ENCODE measurements at places on chromosomes 2 and 18.
A peak's percentile ranks its signal among the peaks of the same experiment; 100 is the strongest.

DNA sequence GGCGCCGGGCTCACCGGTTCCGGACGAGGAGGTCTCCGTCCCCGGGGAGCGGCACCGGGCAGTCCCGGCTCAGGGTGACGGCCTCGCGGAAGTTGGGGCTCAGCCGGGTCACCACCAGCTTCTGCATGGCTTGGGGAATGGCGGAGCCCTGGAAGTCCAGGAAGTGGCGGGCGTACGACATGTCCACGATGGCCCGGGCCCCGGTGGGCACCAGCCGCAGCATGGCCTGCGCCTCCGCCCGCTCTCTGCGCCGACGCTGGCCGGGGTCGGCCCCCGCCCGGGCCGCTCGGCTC is 157 bp downstream of the PTGR3 start:
- no peak for DNase-seq

DNA sequence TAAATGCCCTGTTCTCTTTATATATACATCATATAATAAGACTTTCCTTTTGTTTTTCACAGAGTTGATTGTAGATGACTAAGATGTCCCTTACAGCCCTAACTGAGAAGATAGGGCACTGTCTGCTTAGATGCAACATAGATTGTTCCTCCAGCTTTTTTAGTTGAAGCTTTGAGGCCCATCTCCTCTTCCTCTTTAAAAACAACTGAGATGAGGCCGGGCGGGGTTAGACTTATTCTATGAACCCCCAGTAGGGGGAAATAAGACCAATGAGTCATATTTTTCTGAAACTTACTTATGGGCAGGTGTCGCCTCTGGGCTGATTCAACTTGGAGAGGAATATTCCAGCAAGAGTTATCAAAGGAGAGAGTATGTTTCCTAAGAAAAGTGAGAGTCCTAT is 84.6 kb downstream of the FBXO15 start:
- DNase-seq: no peak

DNA sequence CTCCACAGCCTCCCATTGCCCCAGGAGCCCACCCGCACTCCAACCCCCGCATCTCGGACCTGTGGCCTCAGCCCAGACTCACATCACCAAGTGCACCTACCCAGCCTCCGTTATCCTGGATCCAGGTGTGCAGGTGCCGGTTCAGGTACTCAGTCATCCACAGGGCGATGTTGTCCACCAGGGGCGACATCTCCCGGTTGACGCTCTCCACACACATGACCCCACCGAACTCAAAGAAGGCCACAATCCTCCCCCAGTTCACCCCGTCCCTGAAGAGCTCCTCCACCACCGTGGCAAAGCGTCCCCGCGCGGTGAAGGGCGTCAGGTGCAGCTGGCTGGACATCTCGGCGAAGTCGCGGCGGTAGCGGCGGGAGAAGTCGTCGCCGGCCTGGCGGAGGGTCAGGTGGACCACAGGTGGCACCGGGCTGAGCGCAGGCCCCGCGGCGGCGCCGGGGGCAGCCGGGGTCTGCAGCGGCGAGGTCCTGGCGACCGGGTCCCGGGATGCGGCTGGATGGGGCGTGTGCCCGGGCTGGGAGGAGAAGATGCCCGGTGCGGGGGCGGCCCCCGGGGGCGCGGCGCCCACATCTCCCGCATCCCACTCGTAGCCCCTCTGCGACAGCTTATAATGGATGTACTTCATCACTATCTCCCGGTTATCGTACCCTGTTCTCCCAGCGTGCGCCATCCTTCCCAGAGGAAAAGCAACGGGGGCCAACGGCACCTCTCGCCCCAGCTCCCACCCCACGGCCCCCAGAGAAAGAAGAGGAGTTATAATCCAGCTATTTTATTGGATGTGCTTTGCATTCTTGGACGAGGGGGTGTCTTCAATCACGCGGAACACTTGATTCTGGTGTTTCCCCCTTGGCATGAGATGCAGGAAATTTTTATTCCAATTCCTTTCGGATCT is 1.3 kb downstream of the BCL2 start:
- DNase-seq: no peak

GRCh38 chr2:177342736-177343135 is 49.8 kb upstream of the AGPS start:
- DNase-seq: no peak

DNA sequence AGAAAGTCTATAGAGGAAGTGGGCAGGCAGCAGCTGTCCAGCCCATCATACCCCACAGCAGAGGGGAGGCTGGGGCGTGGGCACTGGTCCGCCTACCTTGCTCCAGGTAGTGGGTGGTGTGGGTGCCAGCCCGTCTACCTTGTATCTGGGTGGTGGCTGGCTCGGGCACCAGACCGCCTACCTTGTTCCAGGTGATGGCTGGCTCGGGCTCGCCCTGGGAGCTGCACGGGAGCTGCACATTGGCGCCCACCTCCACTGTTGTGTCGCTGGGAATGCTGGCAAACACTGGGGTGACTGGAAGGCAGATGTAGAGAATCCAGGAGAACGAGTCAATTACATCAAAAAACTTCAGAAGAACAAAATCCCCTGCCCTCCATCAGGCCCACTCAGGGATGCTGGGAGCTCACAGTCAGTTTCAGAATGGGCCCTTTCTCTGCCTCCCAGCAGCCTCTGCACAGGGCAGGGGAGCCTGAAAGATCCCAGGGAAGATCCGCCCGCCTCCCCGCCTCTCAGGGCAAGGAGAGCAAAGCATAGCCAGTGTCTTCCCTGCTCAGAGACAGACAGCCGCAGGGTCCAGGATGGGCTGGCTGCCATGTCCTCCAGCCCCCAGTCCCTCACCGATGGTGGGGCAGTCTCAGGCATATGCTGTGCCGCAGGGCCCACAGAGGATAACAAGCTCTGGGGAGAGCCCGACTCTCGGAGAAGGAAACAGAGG is 82.3 kb downstream of the PXDN start:
- DNase-seq: no peak

DNA sequence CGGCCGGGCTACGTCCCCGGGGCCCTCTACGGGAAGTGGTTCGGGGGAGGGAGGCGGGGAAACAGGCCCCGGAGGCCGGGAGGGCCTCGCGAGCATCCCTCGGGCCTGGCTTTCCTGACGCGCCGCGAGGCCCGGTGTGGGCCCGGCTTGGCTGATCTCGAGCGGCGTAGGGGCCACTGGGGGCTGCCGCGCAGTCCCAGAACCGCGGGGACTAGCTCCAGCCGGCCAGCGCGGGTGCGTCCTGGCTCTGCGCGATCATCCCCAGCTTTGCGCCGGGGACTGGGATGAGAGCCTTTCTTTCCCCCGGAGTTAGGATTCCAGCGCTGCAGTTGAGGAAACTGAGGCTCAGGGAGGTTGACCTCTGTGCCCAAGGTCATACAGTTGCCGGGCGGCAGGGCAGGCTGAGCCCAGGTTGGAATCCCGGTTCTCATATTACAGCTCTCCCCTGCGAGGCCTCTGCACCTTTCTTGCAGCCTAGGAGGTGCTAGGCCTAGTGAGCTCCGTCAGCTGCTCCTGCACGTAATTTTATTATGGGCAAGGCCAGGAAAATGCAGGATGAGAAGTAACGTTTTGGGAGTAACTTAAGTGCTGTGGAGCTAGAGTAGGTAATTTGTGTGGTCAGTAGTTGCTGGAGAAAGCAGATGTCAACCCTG is 501 bp downstream of the LPIN1 start:
- no peak for DNase-seq

- no peak for DNase-seq
Measured at GRCh38 chr2:54550547-54550946, 94.4 kb downstream of the SPTBN1 start.

DNA sequence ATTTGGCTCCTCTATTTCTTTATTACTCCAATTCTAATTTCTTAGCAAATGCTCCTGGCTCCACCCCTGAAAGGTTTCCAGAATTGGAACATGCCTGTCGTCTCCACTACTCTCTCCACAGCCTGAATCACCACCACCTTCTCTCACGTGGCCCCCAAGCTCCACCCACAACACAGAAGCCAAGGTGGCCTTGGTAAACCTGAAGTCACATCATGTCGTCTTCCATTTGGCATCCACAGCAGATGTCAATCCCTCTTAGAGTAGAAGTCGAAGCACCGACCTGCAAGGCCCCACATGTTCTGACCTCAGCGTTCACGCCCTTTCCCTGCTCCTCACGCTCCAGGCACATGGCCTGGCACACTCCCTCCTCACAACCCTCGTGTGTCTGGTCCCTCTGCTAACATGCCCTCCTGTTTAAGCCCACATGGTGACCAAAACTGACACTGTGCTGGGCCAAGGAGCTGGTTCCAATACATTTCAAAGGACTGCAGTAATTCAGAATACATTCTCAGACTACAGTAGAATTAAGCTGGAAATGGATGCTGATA is 56.3 kb upstream of the GPC1 start:
- DNase-seq: no peak

GRCh38 chr2:69652206-69652605 is 8.7 kb upstream of the AAK1 start:
- DNase-seq: peak; percentile 56

All from fibroblast of the aortic adventitia (primary cell).